GM23338 (cell line): ENCODE measurements at places on chromosomes 2 and 18. TPM values are rescaled to one million over a fixed set of nuclear protein-coding genes. Genes with fewer than 3 reads are reported as not detected.

DNA sequence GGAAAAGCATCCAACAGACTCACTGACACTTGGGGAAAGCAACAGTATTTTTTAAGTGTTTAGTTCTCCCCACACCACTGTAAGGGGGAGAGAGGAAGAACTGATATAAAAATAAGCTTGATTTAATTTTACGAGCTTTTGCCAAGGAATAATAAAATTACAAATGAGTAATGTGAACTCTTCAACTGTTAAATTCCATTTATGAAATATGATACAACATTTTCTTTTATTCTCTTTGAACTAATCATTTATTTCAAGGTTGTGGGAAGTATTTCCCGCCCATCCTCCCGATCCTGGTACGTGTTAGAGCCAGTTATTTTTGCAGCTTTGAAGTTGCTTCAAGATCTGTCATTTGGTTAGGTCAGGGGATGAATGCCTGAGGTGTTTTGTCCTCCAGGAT is 35.2 kb downstream of the WDPCP start:
- no peaks in the 10 kb centered on the region for H3K27me3 ChIP-seq
- H3K4me3 ChIP-seq: no peak overlapping the region
- DNase-seq: no peak
- peaks cover 9% of the 10 kb centered on the region for H3K4me1 ChIP-seq
- no peaks in the 10 kb centered on the region for H3K36me3 ChIP-seq

DNA sequence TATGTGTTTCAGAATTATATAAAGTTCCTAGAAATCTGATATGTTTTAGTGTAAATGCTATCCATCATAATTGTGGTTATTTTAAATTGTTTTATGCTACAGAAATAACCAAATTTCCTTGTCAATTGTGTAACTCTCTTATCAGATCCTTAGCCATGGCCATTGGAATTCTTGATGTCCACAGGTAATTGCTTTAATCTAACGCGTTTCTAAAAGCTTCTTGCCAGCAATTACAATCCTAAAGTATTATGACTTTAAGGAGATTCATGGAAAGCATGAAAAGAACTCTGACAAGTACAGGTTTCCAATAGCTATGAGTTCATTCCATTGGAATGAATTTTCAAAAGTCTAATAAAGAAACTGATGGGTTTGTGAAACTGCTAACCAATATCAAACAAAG is 472.1 kb downstream of the ERBB4 start:
- no peak for DNase-seq
- no peak overlapping the region for H3K4me3 ChIP-seq
- H3K36me3 ChIP-seq: no peaks in the 10 kb centered on the region
- H3K27me3 ChIP-seq: no peaks in the 10 kb centered on the region
- H3K4me1 ChIP-seq: no peaks in the 10 kb centered on the region

DNA sequence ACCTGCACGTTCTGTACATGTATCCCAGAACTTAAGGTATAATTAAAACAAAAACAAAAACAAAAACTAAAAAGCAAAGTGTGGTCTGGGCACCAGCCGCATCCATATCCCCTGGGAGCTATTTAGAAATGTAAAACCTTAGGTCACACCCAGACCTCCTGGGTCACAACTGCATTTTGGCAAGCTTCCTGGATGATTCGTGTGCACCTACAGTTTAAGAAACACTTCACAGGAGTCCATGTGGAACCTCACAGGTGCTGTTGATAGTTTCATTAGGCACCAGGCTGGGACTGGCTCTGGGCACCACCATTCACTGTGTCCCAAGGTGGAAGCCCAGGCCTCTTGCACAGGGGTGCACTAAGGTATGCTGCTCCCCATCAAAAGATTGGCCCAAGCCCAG is 103.6 kb upstream of the BOD1L2 start:
- no peaks in the 10 kb centered on the region for H3K36me3 ChIP-seq
- no peaks in the 10 kb centered on the region for H3K27me3 ChIP-seq
- no peak overlapping the region for H3K4me3 ChIP-seq
- no peak overlapping the region for H3K27ac ChIP-seq
- DNase-seq: no peak
- no peaks in the 10 kb centered on the region for H3K4me1 ChIP-seq

GRCh38 chr18:26703170-26703930 is 155.0 kb upstream of the KCTD1 start:
- DNase-seq: peak; percentile 52
- H3K4me3 ChIP-seq: no peak overlapping the region
- H3K27me3 ChIP-seq: peaks cover 51% of the 10 kb centered on the region

Gene NXPH2
- 2.9 and 8.3 TPM in 2 replicates for total RNA-seq

Gene SH3RF3
- total RNA-seq: 0.63 and 1.2 TPM in 2 replicates
